ENCODE measurements at places on chromosomes 7 and 10. TPM values are rescaled to one million over a fixed set of nuclear protein-coding genes. Genes with fewer than 3 reads are reported as not detected.

- H3K4me3 ChIP-seq = no peak overlapping the region
- no peak overlapping the region for H3K27ac ChIP-seq
- DNase-seq = no peak
- H3K4me1 ChIP-seq = no peaks in the 10 kb centered on the region
Observed at GRCh38 chr7:73364006-73364728, 36.2 kb downstream of the FKBP6 start.

HABP2 gene
- not detected for total RNA-seq

COL26A1 gene
- total RNA-seq = not detected

- H3K36me3 ChIP-seq = no peaks in the 10 kb centered on the region
- peak overlapping the region; percentile 90 for H3K27ac ChIP-seq
- no peaks in the 10 kb centered on the region for H3K27me3 ChIP-seq
- DNase-seq = no peak
- H3K4me3 ChIP-seq = peak overlapping the region; percentile 97
- no peaks in the 10 kb centered on the region for H3K4me1 ChIP-seq
Observed at GRCh38 chr10:124802313-124802675, 675 bp downstream of the ABRAXAS2 start.

DNA sequence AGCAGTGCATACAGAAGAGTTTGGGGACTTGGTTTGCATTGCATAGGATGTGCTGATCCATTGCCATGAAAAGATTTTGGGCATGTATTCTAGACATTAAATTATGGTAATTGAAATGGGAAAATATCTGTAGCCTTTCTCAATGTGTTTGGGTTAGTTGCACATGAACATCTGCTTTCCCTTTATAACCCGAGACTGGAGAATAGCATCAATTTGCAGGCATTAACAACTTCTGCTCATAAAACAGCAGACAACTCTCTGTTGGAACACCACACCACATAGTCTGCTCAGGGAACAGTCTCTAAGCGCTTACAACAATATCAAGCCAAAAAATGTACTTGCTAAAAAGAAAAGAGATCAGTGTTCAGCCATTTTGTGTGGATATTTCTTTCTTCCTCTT lies 1391.1 kb upstream of the LRRTM3 start:
- no peak overlapping the region for H3K4me3 ChIP-seq
- H3K27me3 ChIP-seq = no peaks in the 10 kb centered on the region
- no peak for DNase-seq

- H3K4me3 ChIP-seq = no peak overlapping the region
- no peak for DNase-seq
- no peak overlapping the region for H3K27ac ChIP-seq
- no peaks in the 10 kb centered on the region for H3K4me1 ChIP-seq
Observed at GRCh38 chr7:95586951-95587301, 9.4 kb downstream of the PDK4 start.
